Activated CD4-positive, alpha-beta T cell treated with anti-CD3 and anti-CD28 coated beads for 4 hours (primary cell): ENCODE measurements at places on chromosomes 2 and 18.
A peak's percentile ranks its signal among the peaks of the same experiment; 100 is the strongest.

- DNase-seq = no peak
Observed at GRCh38 chr2:191927319-191927867, 80.5 kb upstream of the CAVIN2 start.

DNA sequence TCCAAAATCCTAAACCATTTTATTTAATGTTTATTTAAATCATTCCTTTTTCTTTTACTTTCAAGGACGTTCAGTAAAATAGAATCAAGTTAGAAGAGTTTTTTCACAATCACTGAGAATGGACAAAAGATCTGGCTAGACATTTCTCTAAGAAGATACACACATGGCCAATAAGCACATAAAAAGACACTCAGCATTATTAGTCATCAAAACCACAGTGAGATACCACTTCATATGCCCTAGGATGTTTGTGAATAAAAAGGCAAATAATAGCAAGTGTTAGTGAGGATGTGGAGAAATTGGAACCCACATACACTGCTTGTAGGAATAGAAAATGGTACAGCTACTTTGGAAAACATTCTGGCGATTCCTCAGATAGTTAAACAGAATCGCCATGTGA lies 76.1 kb downstream of the RHBDD1 start:
- no peak for DNase-seq

DNA sequence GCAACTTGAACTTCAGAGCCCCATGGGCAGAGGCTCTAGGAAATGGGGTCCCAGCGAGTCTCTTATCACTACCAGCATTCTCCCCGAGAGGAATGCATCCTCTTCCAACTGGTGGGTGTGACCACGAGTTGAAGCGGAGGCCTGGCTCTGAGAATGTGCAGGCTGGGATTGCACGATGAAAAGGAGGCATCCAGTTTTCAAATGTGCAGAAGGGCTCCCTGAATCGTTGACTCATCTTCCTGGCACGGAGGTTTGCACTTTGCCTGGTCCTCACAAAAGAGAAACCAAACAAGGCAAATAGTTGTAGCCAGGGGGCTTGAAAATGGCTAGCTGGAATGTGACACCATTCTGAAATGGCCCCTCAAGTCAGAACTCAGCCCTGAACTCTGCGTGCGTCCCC lies 216.7 kb downstream of the GLI2 start:
- no peak for DNase-seq

GRCh38 chr2:88239781-88240180 lies 69.6 kb downstream of the THNSL2 start:
- no peak for DNase-seq

DNA sequence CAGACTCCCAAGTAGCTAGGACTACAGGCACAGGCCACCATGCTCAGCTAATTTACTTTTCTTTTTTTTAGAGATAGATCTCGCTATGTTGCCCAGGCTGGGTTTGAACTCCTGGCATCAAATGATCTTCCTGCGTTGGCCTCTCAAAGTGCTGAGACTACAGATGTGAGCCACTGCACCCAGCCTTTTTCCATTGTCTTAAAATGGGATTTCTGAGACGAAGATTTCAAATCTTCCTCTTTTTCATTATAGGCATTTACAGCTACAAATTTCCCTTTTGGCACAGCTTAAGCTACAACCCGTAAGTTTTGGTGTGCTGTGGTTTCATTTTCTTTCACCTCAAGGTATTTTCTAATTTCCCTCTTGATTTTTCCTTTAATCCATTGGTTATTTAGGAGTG lies 8.6 kb downstream of the GNLY start:
- no peak for DNase-seq

DNA sequence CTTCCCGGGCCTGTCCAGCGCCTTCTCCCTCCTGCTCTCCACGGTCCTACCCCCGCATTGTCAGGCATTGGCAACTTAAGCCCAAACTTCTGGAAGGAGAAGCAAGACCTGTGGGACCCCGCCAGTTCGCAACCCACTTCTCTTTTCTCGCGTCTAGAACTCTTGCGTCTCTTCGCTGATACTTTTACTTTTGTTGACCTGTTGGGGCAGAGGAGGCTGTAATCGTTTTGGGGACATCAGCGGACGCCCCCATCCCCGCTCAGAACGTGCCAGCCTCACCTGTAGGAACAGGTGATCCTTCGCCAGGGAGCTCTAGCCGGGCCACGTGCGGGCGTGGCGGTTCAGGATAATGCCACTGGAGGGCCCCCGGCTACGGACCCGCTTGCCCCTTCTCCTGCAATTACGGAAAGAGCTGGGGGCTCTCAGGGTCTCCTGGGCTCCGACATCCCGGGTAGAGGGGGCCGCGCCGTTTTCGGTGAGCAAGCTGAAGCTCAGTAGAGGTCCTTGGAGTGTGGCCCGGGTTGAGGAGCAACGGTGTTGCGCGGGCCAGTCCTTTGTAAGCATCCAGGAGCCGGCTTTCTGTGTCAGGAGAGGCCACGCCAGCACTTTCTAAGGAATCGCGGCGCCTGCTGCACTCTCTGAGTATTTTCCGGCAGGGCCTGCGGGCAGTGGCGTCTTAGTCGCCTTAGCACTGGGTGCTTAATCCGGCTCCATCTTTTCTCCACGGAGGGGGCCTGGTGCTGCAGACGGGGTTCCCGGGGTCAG lies 1.6 kb downstream of the MTCL1 start:
- peak; percentile 17 for DNase-seq

DNA sequence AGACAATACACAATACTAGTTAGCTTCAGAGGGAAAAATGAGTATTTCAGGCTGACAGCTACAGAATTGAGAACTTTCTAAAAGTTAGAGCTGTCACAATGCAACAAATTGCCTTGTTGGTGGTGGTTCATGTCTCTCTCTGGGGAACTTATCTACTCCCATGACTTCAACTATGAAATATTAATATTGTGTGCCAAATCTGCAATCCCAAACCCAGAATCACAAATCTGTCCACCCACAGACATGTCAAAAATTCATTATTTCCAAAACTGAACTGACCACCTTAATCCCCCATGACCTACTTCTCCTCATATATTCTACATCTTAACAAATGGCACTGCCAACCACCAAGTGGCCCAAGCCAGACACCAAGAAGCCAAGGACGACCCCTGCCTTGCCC lies 143.5 kb downstream of the TCF4 start:
- DNase-seq = no peak

GRCh38 chr18:56321470-56321869 lies 316.9 kb downstream of the TXNL1 start:
- no peak for DNase-seq

DNA sequence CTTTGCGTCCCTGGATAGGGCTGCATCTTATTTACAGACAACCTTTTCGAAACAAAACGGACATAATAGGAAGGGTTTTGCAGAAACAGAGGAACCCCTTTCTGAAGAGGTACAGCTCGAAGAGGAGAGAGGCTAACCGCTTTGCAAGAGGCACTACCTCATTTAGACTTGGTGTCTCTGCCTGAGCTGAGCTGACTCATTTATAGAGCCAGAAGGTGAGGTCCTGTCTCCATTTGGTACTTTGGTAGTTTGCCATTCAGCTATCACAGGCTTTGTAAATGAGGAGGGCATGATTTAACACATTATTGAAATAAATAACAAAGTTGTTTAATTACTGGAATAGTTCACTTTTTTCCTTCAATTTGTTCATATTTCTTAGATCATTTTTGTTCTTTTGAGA lies 2.2 kb upstream of the NXPH2 start:
- DNase-seq = no peak

GRCh38 chr2:138818556-138818955 lies 38.4 kb upstream of the NXPH2 start:
- no peak for DNase-seq

DNA sequence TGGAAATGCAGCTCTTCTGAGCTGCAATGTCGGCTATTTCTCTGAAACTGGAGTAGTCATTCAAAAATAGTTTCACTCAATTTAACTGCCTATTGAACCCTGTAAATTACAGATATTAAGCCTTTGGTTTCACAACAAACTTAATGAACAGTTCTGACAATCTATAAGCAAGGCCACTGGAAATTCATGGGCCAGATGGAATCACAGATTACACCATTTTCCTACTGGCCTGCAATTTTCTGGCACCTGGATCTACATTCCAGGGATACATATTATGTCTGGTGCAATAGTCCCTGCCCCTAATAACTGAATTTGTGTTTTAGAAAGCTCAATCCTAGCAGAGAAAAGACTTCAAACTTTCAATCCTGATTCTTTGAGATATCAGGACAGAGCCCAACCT lies 551.7 kb downstream of the RNF144A start:
- no peak for DNase-seq

- no peak for DNase-seq
Observed at GRCh38 chr2:239911641-239912071, 113.5 kb downstream of the NDUFA10 start.

DNA sequence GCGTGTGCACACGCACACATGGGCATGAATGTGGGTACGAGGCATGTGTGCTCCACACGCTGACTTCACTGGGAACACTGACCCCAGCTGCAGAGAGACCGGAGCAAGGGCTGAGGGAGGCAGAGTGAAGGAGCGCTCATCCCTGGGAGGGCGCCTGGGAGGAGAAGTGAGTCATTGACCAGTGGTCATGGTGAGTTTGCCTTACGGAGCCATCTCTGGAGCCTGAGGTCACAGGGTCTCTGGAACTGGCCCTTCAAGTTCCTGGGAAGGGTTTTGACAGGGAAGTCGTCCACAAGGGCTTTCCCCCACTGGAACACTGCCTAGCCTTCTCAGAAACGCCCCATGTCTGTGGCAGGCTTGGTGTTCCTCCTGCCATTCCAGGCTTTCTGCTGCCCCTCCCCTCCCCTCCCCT lies 14.3 kb upstream of the TMEM185B start:
- DNase-seq = no peak

- DNase-seq = no peak
Observed at GRCh38 chr2:68032702-68033101, 30.1 kb downstream of the C1D start.

- peak; percentile 8 for DNase-seq
Observed at GRCh38 chr2:190119257-190119656, 56.7 kb upstream of the MSTN start.

GRCh38 chr2:129610766-129611165 lies 368.7 kb upstream of the RAB6C start:
- no peak for DNase-seq

GRCh38 chr2:83054751-83055150 lies 1404.3 kb downstream of the SUCLG1 start:
- DNase-seq = no peak

GRCh38 chr2:137202318-137202717 lies 437.0 kb downstream of the THSD7B start:
- no peak for DNase-seq

- DNase-seq = no peak
Observed at GRCh38 chr2:235133837-235134236, 182.0 kb downstream of the SH3BP4 start.

DNA sequence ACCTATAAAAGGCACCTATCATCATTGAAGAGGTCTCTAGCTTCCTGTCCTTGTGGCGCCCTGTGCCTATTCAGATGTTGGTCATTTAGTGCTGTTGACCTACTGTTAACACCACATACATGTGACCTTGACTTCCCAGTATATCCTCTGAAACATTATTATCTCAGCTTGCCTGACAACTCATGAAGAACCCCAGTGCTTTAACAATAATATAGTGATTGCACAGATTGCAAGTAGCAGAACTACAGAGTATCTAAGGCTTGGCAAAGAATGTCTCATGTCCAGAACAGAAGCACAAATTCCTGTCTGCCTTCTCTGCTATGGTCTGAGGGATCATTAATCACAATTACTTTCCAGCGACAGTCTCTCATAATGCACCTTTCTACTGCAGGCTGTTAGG lies 165.3 kb downstream of the LCLAT1 start:
- no peak for DNase-seq

- DNase-seq = no peak
Observed at GRCh38 chr2:47501374-47502200, 98.6 kb downstream of the MSH2 start.

GRCh38 chr2:11785611-11785940 lies 39.1 kb downstream of the LPIN1 start:
- DNase-seq = no peak

DNA sequence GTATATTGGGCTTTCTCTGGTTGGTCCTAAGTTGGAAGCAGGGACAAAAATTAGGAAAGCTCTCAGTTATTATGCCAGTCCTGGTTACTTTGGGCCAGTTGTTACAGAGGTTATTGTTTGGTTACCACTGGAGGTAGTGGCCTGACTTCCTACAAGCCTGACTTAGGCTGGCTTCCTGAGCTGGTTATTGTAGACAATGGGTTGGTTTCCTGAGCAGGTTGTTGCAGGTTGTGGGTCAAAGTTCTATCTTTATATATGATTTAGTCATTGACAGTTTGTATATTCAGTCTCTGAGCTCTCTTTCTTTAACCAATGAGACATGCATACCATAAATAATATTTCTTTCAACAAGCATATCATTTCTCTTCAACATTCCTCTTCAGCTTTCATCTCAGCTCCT lies 58.7 kb upstream of the RPE start:
- DNase-seq = no peak

- DNase-seq = no peak
Observed at GRCh38 chr2:189022492-189022891, 48.3 kb downstream of the COL3A1 start.

- DNase-seq = no peak
Observed at GRCh38 chr2:219384859-219385258, 2.9 kb downstream of the DNPEP start.

GRCh38 chr18:46706968-46707367 lies 49.9 kb downstream of the ST8SIA5 start:
- no peak for DNase-seq

- DNase-seq = no peak
Observed at GRCh38 chr2:203330434-203330833, 2.2 kb downstream of the ABI2 start.

- no peak for DNase-seq
Observed at GRCh38 chr18:76465630-76466409, 29.2 kb downstream of the ZNF516 start.

DNA sequence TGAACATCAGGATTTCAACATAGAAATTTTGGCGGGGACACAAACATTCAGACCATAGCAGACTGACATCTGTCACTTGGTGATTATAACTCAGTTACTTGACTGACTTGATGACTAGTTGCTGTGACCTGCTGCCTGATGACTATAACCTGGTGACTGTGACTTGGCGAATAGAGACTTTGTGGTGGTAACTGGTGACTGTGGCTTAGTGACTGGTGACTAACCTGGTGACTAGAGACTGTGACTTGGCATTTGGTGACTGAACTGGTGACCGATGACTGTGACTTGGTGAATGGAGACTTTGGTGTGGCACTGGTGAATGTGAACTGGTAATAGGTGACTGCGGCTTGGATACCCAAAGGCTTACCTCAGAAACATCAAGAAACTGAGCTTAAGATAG lies 563.1 kb upstream of the FAM98A start:
- no peak for DNase-seq

GRCh38 chr2:180943275-180943674 lies 37.1 kb upstream of the UBE2E3 start:
- DNase-seq = no peak

GRCh38 chr2:142174176-142174575 lies 43.4 kb upstream of the LRP1B start:
- no peak for DNase-seq

- no peak for DNase-seq
Observed at GRCh38 chr2:142061733-142062132, 69.1 kb downstream of the LRP1B start.

DNA sequence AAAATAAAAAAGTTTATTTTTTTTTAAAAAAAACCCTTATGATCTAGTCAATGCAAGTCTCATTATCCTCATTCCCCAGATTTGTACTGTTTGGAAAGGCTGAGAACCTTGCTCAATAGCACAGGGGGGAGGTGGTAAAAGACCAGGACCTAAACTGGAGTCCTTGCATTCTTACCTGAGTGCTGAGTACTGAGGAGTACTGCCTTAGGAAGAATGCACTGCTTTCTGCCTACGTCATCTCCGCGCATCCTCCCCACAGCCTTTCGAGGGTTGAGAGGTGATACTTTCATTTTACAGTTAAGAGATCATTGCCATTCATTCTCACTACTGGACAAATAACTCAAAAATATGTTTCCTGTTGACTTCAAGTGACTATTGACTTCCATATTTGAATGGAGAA lies 73.8 kb downstream of the MAP3K20 start:
- DNase-seq = peak; percentile 1
